SK-MEL-5 (cell line): ENCODE measurements at places on chromosomes 2 and 18. TPM values are rescaled to one million over a fixed set of nuclear protein-coding genes. Genes with fewer than 3 reads are reported as not detected.
A peak's percentile ranks its signal among the peaks of the same experiment; 100 is the strongest.

- DNase-seq, result no peak
Observed at GRCh38 chr2:83331810-83332209, 1127.3 kb downstream of the SUCLG1 start.

- peak; percentile 25 for DNase-seq
Observed at GRCh38 chr2:23092831-23093230, 292.1 kb upstream of the KLHL29 start.

- peak; percentile 98 for DNase-seq
Observed at GRCh38 chr2:169478339-169478738, 955 bp upstream of the BBS5 start.

GRCh38 chr2:11187083-11187619 is 31.9 kb downstream of the SLC66A3 start:
- DNase-seq, result no peak

DNA sequence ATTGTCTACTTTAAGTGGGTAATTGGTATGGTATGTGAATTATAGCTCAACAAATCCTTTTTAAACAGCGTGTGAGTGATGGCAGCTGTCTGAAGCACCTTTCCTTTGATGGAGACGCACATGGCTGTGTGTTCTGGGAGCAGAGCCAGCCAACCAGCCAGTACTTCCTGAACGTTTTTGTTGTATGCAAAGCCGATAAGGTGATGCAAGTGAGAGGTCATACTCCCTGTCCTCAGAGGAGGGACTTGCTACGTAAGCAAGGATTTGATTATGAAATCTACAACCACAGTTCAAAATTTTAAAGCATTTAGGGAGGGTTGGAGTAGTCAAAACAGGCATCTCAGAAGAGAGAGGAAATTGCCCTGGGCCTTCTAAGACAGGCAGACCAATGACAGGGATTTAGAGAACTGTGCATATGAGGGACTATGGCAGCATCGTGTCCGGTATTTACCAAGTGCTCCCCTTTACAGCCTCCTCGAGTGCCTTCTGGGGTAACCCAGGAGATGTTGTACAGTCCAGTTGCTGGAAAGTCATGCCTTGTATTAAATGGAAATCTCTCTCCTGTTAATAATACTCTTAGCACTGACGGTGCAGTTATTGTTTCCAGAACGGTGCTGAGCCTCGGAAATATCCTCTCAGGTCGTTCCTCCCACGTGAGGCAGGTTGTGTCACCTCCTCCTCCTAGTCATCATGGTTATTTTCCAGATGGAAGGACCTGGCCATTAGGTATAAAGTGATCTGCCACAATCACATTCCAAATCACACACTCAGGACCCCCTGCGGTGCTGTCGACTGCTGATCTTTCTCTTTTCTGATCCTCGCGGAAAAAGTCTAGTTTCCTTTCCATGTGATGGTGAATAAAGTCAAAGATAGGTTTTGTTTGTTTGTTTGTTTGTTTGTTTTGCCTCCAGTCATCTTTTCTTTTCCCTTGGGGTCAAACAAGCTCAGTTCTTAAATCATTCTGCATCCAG is 28.4 kb downstream of the ARHGEF4 start:
- peak; percentile 14 for DNase-seq

GRCh38 chr2:100623033-100623715 is 60.4 kb downstream of the PDCL3 start:
- no peak for DNase-seq

DNA sequence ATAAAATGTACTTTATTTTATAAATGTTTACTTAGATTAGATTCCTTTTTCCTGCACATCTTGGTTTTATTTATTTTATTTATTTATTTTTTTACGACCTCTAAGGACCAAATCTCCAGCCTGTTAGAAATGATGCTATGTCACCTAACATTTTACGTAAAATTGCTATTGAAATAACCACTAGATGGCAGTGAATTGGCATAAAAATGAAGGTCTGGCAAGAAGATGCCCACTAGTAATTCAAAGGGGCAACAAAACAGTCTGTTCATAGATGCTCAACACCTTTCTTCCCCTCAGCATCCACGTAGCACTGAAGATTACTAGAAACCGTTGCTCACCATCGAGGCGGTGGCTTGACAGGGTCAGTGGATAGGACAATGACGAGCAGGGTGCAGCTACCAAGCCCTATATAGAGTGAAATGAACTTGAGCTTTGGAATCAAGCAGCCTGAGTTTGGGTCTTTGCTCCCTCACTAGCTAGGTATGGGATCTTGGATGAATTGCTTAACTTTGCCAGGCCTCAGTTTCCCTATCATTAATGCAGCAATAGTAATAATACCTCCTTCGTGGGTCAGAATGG is 128.7 kb upstream of the L3MBTL4 start:
- peak; percentile 76 for DNase-seq

- DNase-seq, result no peak
Observed at GRCh38 chr2:64015391-64015790, 3.8 kb downstream of the VPS54 start.

GRCh38 chr2:116582850-116583249 is 1231.6 kb upstream of the DDX18 start:
- DNase-seq, result no peak

- DNase-seq, result no peak
Observed at GRCh38 chr2:207227062-207227748, 61.5 kb upstream of the KLF7 start.

DNA sequence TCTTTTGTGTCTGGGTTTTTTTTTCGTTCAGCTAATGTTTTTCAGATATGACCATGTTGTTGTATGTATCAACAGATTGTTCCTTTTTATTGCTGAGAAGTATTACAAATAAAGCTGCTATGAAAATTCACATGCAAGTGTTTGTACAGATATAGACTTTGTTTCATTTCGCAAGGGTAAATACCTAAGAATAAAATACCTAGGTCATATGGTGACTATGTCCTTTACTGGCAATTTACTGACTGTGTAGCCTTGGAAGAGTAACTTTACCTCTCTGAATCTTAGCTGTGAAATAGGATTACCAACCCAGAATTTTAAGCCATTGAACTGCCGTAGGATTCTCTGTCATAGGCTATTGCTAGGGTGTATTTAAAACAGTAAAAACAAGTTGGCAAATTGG is 19.0 kb upstream of the DNAH6 start:
- DNase-seq, result no peak

- peak; percentile 31 for DNase-seq
Observed at GRCh38 chr18:31105733-31106132, 3.5 kb upstream of the DSC2 start.

GRCh38 chr18:75143851-75144250 is 65.1 kb downstream of the PTGR3 start:
- no peak for DNase-seq

- no peak for DNase-seq
Observed at GRCh38 chr2:54864096-54864495, 140.6 kb downstream of the EML6 start.

- DNase-seq, result no peak
Observed at GRCh38 chr2:222998459-222998858, 53.5 kb upstream of the KCNE4 start.

DNA sequence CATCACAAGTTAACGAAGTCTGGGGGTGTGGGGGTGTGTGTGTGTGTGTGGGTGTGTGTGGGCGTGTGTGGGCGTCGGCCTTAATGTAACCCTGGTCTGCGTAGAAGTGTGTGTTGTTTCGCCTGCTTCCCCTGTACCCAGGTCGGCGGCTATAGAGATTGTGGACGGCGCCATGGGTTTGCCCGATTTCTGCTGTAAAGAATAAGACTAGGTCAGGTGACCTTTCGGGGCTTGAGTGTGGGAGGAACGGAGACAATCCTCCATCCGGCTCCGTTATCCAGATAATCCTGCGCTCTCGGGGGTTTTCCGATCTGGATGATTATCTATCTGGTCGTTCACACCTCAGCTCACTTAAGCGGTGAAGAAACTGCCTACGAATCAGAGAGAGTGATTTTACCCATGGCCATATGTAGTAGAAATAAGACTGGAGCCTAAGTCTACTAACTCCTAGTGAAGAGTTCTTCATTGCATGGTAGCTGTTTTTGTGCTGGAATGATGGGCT is 543 bp downstream of the HADHB start:
- peak; percentile 45 for DNase-seq

- DNase-seq, result no peak
Observed at GRCh38 chr2:72722492-72723070, 103.3 kb downstream of the EXOC6B start.

DNA sequence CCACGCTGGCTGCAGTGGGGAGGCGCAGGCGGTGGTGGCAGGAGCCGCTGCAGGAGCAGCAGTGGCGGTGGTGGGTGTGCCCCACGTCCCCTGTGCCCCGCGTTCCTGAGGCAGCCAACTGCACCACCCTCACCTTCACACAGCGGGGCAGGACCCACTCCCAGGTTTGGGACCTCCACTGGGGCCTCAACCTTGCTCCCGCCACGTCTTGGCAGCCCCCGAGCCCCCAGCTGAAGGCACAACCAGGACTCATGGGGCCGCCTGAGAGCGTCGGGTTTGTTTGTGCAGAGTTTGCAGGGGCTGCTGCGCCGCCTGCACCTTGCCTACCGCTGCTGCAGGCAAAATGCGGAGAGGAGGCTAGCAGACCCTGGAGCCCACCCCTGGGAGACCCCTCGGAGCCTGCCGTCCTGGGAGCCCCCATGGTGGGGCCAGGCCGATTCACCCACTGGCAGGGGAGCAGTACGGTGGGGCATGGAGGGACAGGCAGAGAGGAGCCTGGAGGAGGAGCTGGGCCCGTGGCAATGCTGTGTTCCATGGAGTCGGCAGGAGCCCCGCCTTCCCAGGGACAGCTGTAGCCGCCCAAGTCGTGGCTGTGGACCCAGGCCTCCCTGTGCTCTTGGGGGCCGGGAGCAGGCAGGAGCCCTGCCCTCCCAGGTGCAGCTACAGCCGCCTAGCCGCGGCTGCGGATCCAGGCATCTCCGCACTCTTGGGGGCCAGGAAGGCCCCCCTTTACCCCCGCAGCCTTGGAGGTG is 14.7 kb upstream of the EML6 start:
- DNase-seq, result no peak

- no peak for DNase-seq
Observed at GRCh38 chr2:9709539-9710285, 78.9 kb upstream of the YWHAQ start.

DNA sequence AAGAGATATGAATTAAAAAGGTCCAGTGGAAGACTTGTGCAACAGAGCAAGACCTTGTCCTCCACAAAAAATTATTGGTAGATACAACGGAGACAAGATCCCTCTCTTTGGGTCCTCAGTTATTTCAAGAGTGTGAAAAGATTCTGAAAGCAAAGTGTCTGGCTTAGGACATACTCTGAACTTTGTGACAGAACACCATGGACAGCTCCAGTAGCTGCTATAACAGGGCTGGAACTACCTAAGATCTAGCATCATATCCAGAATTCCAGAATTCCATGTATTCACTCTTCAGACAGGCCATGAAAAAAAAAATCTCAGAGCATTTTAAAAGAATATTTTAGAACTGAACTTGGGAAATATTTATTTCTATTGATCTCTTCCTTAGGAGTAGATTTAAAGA is 74.8 kb upstream of the ZBTB14 start:
- DNase-seq, result no peak

HDHD2 gene
- 14.0 and 14.3 TPM in 2 replicates for total RNA-seq

RTP5 gene
- not detected in 2 replicates for total RNA-seq

CHPF gene
- 93.9 and 111 TPM in 2 replicates for total RNA-seq

DCC gene
- total RNA-seq, result 0.08 and 0.43 TPM in 2 replicates

IL36B gene
- not detected in 2 replicates for total RNA-seq

DYNAP gene
- not detected in 2 replicates for total RNA-seq

MALL gene
- not detected in 2 replicates for total RNA-seq
